T-helper 2 cell (primary cell): ENCODE measurements at places on chromosomes 1 and 21.

GRCh38 chr1:168127503-168127902 is 9.2 kb downstream of the GPR161 start:
- no peak for DNase-seq

DNA sequence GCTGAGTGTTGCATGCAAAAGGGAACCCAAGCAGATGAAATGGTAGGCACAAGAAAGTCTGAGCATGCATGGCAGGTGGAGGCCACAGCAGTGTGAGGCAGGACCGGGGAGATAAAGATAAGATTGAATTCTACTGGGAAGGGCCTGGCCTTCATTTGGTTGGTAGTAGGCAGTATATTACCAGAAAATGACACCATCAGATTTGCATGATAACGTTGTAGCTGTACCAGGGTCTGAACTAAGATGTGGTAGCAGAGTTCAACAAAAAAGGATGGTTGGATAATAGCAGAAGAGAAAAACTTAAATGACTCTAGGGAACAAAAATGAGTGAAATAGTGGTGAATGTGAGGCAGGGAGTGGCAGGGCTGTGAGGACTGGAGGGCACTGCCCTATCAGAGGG is 75.6 kb upstream of the DNAJC6 start:
- no peak for DNase-seq

DNA sequence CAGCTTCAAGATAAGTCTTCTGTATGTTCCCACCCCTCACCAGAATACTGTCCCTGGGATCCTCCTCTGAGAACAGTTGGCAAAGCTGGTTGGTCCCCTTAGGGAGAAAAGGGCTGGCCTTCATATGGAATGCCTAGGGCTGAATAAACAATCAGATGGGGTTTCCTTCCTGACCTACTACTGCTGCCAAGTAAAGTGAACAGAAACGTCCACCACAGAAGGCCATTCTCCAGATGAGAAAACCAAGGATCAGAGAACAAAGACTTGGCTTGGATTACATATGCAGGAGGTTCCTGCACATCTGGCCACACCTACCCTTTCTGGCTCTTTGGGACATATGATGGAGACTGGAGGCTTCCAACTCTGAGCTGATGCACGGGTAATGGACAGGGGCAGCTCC is 194.5 kb downstream of the HIVEP3 start:
- DNase-seq, result no peak

GRCh38 chr1:223203034-223203408 is 60.0 kb upstream of the TLR5 start:
- no peak for DNase-seq

GRCh38 chr1:159581422-159581821 is 6.2 kb upstream of the APCS start:
- no peak for DNase-seq

GRCh38 chr1:186498071-186498470 is 37.2 kb upstream of the PDC start:
- no peak for DNase-seq
